Suppressor macrophage treated with lipopolysaccharide for 1 hour (primary cell): ENCODE measurements at places on chromosomes 2 and 18.

GRCh38 chr2:63850649-63851048 is 9.0 kb downstream of the UGP2 start:
- no peak for DNase-seq

DNA sequence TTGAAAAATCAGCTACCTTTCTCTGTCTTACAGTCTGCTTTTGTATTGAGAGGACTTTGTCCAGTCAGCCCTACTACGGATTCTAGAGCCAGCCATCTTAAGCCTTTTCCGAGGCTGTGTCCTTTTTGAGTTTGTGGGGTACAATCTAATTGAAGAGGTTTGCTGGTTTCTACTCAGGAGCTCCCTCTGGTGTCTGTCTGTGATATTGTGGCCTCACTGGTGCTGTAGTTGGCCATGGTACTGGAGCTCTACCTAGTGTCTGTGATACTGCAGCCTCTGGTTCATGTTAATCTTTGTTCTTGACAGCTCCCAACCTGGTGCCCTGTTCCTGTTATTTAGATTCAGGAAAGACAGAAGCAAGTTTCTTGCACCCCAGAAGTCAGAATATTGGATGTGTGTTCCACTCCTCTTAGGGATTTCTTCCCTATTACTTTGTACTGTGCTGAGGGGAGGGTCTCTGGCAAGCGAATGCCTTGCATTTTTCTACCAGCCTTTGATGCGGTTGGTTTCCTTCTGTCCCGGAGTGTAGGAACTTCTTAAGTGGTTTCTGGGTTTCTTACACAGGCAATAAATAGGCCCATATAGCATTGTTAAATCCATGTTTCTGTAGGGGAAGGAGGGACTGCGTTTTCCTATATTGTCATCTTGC is 78.5 kb downstream of the ACSL3 start:
- DNase-seq = peak; percentile 58

GRCh38 chr2:151718247-151718646 is 16.0 kb downstream of the NEB start:
- DNase-seq = no peak

DNA sequence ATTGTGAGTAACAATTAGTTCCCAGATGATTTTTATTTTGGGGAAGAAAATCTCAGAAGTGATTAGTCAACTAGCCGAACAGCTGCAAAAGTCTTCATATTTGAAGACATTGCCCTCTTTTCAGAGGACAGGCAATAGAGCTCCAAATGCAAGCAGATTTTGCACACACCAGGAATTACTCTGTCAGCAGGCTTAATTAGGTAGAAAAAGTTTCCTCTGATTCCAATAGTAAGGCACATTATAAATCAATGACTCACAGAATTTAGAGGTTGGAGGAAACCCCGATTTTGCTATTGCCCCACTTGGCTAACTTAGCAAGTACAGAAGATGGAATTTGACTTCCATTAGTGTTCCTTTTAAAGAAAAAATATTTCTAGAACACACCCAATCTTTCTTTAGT is 30.7 kb upstream of the SCN1A start:
- no peak for DNase-seq

DNA sequence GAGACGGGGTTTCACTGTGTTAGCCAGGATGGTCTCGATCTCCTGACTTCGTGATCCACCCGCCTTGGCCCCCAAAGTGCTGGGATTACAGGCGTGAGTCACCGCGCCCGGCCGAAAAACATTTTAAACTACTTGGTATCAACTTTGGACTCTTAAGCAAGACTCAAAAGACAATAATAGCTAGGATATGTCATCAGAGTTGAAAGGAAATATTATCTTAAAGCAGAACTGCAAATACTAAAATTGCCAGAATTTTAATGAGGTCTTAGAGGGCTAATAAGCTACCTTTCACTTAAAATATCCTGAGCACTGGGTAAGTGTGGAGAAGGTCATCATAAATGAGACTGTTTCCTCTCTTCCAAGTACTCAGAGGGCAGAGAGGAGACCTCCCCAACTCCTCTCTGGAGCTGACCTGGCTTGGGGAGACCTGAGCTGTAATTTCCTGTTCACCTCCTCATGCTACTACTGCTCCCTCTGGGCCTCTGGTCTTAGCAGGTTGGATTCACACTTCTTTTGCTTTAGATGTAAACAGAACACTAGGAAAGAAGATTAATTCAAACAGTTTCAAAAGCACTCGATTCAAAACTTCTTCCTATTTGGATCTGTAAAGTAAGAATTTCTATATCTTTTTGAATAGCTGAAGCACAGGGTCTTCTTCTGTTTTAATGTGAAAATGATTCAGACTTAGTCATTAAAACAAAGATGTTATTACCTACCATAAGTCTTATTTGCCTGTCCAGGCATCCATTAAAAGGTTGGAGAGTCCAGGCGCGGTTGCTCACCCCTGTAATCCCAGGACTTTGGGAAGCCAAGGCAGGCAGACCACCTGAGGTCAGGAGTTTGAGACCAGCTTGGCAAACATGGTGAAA is 16.5 kb downstream of the CNRIP1 start:
- DNase-seq = no peak

- no peak for DNase-seq
Measured at GRCh38 chr2:133447303-133447702, 121.0 kb downstream of the NCKAP5 start.

GRCh38 chr2:98835831-98836385 is 100.1 kb downstream of the CRACDL start:
- DNase-seq = no peak

- no peak for DNase-seq
Measured at GRCh38 chr18:75070235-75070624, 138.7 kb downstream of the PTGR3 start.

DNA sequence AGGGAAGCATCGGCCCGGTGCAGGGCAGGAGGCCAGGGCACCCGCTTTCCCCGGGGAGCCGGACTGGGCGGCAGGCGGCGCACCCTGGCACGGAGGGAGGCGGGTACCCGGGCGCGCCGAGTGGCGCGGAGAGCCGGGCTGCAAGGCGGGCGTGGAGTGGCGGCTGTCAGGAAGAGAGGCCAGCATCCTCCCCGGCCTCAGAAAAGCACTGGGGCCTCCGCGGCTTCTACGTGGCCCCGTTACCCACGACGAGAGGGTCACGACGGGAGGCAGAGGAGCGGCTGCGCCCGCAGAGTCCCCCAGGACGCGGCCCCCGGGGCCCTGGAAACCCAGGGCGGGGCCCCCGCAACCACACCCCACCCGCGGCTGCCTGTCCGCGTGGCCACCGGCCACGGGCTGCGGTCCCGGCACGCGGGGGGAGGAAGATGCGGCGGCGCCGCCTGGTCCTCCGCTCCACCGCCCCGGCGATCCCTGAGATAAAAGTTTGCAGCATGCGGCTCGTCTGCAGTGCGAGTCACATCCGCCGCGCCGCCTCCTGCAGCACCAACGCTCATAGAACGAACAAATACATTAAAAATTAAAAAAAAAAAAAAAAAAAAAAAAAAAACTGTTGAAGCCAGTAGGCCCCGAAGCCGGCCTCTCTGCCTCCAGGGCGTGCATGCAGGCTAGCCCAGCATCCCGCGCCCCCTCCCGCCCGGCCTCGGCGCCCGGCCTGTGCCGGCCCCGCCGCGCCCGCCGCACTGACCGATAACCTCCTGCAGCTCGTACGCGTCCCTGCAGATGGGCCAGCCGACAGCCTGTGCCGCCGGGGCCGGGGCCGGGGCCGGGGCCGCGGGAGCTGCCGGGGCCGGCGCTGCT is 683 bp downstream of the STK39 start:
- DNase-seq = peak; percentile 90

DNA sequence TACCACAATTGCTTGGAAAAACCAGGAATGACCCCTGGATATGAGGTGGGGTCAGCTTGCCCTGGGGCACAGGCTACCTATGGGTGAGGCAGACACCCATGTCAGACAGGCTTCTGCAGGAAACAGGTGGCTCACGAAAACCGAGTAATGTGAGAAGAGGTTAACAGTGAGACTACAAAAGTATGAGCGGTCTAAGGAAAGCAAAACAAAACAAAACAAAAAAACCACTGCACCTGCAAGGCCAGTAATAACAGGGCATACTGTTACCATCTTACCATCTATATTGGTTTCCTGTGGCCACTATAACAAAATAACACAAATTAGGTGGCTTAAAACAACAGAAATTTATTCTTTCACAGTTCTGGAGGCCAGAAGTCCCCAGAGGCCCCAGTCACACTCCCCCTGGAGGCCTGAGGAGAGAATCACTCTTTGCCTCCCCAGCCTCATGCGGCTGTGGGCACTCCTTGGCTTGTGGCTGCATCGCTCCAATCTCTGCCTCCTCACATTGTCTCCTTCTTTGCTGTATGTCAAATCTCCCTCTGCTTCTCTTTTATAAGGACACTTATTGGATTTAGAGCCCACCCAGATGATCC is 86.6 kb upstream of the EPC2 start:
- DNase-seq = no peak

DNA sequence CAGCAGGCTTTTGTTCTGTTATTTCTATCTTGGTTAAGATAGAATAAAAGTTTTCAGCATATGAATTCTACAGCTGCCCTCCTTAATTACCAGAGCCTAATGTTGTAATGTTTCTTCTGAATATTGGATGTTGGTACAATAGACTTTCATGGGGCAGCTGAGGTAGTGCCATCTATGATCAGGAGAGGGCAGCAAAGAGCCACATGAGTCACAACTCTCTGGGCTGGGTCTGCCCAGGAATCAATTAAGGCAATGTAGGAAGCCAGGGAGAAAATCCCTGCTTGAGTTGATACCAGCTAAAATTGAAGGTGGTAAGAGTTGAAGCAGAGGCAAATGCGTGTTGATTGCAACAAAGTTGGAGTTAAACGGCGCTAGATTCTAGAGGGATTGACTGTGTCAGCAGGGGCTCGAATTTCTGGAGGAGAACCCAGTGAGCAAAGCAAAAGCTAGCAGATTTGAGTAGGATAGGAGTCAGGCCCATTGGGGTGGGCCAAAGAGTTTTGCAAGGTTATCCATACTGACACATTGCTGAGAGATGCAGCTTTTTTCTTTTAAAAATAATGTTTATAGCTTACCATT is 10.6 kb upstream of the MC5R start:
- DNase-seq = peak; percentile 78

DNA sequence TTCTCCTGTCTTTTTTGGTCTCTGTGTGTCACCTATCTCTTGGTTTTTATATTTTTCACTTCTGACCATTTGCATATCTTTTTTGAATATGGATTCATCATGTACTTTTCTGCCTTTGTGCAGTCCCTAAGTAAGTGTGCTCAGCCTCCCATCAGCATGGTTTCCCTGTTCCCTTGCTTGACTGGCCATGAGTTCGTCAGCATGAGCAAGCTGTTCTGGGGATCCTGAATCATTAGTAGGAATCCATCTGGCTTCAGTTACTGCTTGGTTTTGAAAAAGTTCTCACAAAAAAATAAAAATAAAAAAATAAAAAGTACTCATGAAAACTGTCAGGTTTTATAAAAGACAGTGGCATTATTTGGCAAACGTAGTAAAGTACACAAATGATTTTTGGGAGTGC is 144.1 kb downstream of the NCOA1 start:
- DNase-seq = no peak

DNA sequence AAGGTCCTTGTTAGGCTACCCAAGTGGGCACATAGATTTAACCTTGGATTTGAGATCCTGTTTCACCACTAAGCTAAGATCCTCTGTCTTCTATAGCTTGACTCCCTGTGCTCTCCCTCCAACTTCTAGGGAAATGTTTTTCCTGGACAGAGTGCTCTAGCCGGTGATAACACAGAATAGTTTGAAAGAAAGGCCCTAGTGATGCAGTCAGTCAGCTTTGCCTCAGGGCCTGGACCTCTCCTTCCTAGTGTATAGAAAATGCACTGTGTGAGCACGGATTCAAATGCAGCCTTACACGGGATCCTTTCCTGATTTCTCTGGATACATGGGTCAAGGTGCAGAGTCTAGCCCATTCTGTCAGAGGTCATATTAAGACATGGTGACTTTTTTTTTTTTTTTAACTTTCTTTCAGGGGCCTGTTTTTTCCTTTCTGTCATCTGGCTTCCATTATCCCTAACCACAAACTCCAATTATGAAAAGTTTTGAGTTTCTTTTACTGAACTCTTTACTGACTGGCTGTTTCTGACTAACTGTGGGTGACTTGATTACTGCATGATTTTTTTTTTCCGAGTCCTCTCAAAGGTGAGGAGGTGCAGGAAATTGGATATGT is 122.6 kb downstream of the LRP1B start:
- no peak for DNase-seq

- DNase-seq = no peak
Measured at GRCh38 chr2:24253303-24253919, 78.6 kb downstream of the FAM228A start.

DNA sequence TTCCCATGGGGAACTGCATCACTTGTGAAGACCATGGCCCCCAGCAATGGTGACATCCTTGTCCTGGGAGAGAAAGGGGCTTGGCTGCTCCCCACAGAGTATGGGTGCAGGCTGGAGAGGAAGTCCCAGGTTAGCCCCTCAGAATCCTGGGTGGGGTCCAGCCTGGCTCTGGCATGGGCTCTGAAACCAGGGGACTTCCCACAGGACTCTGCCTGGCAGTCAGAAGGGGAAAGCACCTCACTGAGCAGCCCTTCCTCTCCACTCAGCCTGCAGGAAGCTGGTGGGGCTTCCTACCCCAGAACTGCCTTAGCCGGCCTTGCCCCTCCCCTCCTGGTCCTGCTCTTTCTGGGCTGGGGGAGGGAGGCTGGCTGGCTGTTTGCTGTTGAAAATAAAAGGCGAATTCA is 3.7 kb downstream of the NEURL3 start:
- peak; percentile 85 for DNase-seq
